ENCODE measurements at places on chromosomes 1 and 21.
A peak's percentile ranks its signal among the peaks of the same experiment; 100 is the strongest.

DNA sequence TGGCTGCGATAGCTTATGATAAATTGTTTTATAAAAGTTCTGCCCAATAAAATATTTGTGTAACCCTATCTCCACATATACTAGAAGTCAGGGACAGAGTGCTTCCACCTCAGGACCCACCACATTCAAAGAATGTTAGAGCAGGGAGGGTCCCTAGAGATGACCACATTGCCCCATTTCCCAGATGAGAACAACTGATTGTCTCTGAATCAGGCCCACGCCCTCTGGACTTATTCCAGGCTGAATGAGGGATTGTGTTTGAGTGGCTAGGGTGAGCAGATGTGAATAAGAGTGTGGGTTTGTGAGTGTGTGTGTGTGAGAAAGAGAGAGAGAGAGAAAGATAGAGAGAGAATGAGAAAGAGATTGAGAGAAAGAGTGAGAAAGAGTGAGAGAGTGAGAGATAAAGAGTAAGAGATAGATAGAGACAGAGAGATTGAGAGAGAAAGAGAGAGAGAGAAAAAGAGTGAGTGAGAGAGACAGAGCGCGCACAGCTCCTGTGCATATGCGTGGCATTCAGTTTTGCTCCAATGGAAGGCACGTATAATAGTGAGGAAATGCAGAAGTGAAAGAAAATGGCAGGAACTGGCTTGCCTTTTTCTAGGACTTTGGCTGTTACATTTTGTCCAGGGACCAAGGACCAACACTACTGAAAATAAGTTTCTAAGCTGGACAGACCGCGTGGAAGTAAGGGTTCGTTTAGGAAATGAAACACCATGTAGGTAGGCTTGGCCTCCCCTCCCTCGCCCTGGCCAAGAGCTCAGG lies 94.1 kb downstream of the ABCA4 start:
- DNase-seq = no peak

DNA sequence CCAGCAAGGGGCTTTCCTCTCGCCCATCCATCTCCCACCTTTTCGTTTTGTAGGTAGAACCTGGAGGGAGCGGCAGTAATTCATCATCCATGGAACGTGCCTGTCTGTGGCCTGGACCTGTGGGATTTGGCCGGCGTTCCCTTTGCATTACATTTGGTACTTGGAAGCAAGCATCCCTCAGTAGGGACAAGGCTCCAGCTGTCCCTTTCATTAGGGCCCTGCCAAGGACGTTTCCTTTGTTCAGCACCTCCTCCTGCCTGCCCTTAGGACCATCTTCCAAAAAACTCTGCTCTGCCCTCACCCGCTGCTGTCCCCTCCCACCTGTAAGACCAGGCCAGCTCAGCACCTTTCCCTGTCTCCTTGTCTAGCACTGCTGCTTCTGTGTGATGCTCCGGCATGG lies 62.1 kb downstream of the RYR2 start:
- DNase-seq = no peak

GRCh38 chr1:197469620-197470210 lies 201.7 kb downstream of the CRB1 start:
- DNase-seq = no peak

DNA sequence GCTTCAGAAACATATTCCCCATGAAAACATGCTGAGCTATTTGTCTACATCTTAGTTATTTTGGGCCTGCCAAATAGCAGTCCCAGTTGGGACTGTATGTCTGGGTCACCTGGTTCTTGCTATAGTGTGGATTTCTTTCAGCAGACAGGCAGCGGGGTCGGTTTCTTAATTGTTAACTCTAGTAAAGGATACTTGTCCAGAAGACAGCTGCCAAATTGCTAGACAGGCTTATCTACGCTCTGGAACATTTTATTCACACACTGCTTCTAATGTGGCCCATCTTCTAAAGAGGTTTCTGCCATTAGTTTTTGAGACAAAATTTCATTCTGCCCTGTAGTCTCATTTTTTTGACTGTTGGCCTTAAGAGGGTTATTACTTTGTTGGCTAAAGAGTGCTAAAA lies 217.9 kb downstream of the RWDD3 start:
- DNase-seq = no peak

DNA sequence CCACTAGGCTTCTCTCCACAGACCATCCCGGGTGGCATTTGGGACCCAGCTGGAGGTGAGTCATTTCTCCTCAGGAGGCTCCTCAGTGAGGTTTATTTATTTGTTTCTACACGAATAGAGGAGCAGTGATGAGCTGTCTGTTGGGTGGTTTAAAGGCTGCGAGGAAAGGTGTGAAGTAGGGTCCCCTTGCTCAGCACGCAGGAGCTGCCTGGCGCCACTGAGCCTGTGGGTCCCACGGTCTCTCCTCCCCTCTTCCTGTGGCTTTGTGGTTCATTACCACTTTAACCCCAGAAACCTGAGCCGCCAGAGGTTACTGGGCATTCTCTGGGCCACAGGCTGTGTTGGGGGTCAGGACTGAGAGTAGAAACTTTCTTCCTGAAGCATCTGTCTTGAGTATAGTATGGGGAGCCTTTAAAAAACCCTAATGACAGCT lies 39.9 kb downstream of the IL6R start:
- DNase-seq = peak; percentile 53

DNA sequence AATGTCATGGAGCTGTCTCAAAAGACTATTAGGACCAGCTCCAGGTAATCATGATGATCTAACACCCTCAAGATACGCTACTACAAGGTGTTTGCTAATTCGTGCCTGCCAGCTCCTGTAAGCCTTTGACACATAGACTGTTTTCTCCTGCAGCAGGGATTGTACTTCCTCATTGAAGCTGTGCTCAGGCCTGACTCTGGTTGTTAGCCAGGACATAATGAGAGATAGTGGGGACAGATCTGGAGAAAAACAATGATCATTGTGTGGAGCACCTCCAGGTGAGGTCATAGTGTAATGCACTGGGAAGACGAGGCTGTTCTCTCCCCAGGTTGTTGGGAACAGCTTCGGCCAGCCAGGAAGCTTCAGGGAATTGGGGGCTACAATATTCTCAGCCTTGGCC lies 94.6 kb downstream of the SETD4 start:
- no peak for DNase-seq

- no peak for DNase-seq
These were observed 129.8 kb upstream of the DAB1 start for GRCh38 chr1:57553666-57554065.

All from CD4-positive, alpha-beta T cell treated with Interleukin-17A for 1 hour (primary cell).